ENCODE measurements at places on chromosomes 1 and 21. TPM values are rescaled to one million over a fixed set of nuclear protein-coding genes. Genes with fewer than 3 reads are reported as not detected.

- H3K27ac ChIP-seq: no peak overlapping the region
- no peaks in the 10 kb centered on the region for H3K4me1 ChIP-seq
- H3K36me3 ChIP-seq: no peaks in the 10 kb centered on the region
- H3K4me3 ChIP-seq: no peak overlapping the region
- DNase-seq: no peak
These were observed 80.0 kb downstream of the CAMK2N1 start for GRCh38 chr1:20405893-20406604.

DNA sequence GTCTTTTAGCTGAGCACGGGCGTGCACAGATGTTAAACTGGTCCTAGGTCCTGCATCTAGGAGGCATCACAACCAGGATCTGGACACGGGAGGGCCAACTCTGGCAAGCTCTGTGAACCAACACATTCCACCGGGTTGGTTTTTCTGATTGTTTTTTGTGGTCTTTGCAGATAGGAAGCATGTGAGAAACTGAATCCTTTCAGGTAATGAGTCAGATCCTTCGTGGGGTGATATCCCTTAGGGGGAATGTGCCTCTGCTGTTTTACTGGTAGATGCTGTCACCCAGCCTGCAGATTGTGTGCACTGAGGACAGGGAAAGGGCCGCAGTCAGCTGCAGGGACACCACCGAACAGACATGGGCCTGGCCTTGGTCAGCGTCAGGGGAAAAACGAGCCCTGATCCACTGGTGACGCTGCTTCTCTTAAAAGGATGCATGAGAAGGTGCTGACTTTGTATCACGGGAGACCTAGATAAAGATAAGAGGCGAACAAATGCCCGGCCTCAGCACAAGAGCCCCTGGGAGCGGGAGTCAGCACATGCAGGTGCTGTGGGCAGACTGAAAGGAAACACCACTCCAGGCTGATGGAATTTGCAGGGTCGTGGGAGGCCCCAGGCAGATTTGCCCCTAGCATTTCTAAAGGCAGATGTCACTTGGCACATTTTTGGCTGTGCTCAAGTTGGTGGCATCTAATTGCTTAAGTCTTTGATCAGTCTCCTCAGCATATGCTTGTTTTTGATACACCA lies 51.1 kb downstream of the DOP1B start:
- peaks cover 30% of the 10 kb centered on the region for H3K36me3 ChIP-seq
- no peak overlapping the region for H3K4me3 ChIP-seq
- H3K4me1 ChIP-seq: peaks cover 33% of the 10 kb centered on the region
- H3K27ac ChIP-seq: peak overlapping the region; percentile 2

- H3K36me3 ChIP-seq: no peaks in the 10 kb centered on the region
- DNase-seq: no peak
- H3K4me1 ChIP-seq: no peaks in the 10 kb centered on the region
- H3K4me3 ChIP-seq: no peak overlapping the region
These were observed 277.5 kb downstream of the RGS7 start for GRCh38 chr1:241079459-241079858.

- H3K27ac ChIP-seq: no peak overlapping the region
- no peak for DNase-seq
- no peaks in the 10 kb centered on the region for H3K36me3 ChIP-seq
- H3K4me3 ChIP-seq: no peak overlapping the region
- H3K27me3 ChIP-seq: peaks cover 2% of the 10 kb centered on the region
These were observed 126.1 kb downstream of the MAP3K21 start for GRCh38 chr1:233453433-233454200.

The KCNA2 gene
- total RNA-seq: 2.2 TPM

GRCh38 chr1:24673341-24673740 lies 30.2 kb downstream of the SRRM1 start:
- H3K4me3 ChIP-seq: no peak overlapping the region
- no peaks in the 10 kb centered on the region for H3K27me3 ChIP-seq
- peaks cover 61% of the 10 kb centered on the region for H3K36me3 ChIP-seq
- peaks cover 7% of the 10 kb centered on the region for H3K4me1 ChIP-seq
- no peak for DNase-seq
